ENCODE measurements at places on chromosomes 6 and 20.

- DNase-seq, result no peak
These were observed 12.7 kb downstream of the SPDEF start for GRCh38 chr6:34543421-34543820.

GRCh38 chr6:169014211-169015197, 239.1 kb downstream of the THBS2 start:
- no peak for DNase-seq

- no peak for DNase-seq
These were observed 28.5 kb downstream of the TASP1 start for GRCh38 chr20:13610184-13610583.

- no peak for DNase-seq
These were observed 109.8 kb downstream of the SYCP2 start for GRCh38 chr20:59823491-59824259.

- DNase-seq, result no peak
These were observed 55.0 kb downstream of the CD83 start for GRCh38 chr6:14172562-14172961.
